ENCODE measurements at places on chromosomes 11 and 22.

DNA sequence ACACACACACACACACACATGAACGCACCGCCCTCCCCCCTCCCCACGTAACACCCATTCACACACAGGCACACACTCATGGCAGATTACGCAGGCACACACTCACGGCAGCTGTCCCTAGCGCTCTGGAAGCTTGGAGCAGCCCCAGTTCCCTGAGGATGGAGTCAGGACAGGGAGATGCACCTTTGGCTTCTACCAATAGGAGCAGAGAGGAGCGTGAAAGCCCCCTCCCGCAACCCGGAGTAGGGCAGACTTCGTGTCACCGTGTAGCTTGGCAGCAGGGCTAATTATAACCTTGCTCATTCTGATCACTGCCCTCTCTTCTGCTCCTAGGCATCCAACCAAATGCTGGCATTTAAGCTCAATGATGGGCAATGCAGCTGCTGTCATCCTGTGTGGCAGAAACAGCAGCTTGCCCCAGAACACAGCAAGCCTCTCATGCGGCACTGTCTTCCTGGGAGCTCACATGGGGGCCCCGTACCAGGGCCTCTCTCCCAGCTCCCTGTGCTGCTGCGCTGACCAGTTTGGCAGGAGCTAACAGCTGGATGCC lies 31.9 kb downstream of the ANKK1 start:
- DNase-seq = no peak

DNA sequence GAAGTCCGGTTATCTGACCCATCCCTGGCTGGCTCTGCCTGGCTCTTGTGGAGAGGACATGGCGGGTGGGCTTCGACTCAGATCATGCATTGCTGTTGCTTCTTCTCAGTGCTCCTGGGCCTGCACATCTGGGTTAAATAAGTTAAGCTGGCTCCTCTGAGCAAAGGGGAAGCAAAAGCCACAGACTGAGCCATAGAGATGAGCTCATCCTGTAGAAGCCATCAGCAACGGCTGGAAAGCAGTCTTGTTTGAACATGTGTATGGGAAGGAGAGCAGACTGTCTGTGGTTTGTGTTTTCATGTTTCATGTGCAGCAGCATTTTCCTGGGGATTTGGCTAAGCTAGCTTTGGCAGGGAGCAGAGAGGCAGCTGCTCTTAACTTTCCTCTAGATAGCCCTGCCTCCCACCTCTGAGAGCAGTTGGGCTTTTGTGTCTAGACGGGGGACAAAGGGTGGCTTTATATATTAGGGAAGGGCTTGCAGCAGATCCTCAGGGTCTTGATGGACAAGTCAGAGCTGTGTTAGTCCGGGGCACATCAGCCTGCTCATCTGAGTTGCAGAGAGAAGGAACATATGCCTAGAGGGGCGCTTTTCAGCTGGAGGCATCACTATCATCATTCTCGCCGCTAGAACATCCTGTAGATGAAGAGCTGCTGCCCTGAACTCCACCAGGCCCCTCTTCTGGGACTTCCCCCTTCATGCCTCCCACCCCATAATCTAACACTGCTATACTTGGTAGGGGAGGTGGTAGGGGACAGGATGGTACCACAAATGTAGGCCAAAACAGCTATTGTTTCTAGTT lies 14.9 kb downstream of the DCPS start:
- no peak for DNase-seq

DNA sequence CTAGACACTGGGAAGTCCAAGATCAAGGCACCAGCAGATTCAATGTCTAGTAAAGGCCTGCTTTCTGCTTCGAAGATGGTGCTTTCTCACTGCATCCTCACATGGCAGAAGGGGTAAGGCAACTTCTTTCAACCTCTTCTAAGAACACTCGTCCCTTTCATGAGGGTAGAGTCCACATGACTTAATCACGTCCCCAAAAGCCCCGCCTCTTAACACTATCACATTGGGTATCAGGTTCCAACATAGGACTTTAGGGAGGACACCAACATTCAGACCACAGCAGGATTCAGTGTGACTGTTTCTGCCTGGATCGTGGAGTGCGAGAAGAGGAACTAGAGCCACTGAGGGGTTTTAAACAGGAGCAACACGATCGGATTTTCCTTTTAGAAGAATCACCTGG lies 3.7 kb upstream of the TIRAP start:
- no peak for DNase-seq

- DNase-seq = no peak
These were observed 41.5 kb upstream of the CARD18 start for GRCh38 chr11:105181100-105181499.

DNA sequence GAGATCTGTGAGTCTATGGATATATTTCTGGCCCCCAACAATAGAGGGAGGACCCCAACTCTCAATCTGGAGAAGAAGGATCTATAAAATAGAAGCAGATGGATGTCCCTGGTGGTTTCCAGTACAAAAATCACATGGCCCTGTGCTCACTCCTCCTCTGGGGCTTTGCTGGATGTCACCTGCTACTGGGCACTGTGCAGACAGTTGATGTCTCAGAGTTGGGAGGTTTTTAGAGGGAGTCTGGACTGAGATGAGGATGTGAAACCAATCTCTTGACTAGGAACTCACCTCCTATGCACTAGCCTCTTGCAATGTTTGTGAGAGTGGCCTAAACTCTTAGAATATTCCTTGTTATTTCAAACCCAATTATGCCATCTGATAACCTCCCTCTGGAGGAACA lies 107.2 kb downstream of the SCN3B start:
- DNase-seq = no peak

- no peak for DNase-seq
These were observed 20.2 kb downstream of the PVALB start for GRCh38 chr22:36796552-36797175.

GRCh38 chr22:48075604-48076003 lies 1313.2 kb downstream of the TBC1D22A start:
- no peak for DNase-seq

- no peak for DNase-seq
These were observed 116.4 kb downstream of the BLID start for GRCh38 chr11:121999651-122000050.

GRCh38 chr11:113286009-113286408 lies 28.4 kb upstream of the TTC12 start:
- no peak for DNase-seq

DNA sequence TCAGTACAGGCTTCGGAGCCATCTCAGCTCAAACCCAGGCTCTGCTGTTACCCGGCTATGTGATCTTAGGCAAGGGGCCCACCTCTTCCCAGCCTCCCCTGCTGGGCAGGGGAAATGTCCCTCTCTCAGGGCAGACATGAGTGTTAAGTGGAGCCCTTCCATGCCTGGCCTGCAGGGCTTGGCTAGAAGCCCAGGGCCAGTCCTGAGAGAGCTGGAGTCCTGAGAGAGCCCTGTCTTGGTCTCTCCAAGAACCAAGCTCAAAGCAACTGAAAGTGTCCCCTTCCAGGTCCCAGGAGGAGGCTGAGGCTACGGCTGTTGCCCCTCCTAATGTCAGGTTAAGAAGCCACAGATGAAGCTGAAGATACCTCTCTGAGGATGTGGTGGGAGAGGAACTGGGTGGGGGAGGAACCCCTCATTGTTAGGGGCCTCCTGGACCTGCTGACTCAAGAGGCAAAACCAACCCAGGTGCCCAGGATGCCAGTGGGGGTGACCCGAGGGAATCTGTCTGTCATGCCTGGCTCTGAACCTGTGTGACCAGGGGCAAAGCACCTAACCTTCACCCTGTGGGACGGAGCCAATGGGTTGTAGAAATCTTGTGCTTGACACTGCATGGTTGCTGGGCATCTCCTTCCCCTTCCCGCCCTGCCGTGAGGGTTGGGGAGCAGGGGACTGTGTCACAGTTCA lies 4.2 kb downstream of the ZP1 start:
- DNase-seq = no peak

DNA sequence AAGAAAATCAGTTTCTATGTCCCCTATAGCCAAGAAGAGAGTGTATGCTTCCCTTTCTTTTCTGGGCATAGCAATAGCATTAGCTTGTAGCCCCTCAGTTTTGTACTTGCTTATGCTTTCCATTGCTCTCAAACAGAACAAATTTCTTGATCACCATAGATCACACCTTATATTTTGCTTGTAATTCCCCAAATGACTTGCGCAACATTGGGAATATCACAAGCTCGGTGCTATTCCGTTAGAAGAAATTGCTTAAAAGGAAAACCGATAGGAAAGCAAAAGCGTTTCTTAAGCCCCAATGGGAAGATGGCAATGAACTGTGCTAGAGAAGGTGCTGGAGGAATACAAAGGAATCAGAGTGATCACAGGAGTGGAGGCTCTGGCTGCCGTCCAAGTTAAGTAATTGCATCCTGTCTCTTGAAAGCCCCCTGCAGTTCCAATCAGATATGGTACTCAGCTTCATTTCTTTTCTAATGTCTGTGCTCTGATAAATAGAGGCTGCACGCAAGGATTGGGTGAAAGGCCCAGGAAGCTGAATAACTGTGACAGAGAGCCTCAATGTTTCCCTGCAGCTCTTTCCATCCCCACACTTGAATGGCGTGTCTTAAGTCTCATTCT lies 182.1 kb upstream of the KIRREL3 start:
- DNase-seq = no peak

DNA sequence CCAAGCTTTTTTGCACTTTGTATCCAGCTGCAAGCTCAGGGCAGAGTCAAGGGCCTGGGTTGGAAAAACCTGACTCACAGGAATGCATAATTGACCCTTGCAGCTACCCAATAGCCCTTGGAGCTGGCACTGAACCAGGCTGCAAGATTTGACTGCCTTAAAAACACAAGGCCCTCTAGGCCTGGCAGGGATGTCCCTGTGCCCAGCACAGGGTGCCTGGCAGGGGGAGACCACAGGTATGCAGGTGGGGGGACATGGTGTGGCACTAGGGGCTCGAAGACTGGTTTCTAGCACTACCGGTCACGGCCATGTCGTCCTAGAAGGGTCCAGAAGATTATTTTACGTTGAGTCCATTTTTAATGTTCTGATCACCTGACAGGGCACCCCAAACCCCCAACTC lies 30.2 kb downstream of the SBF1 start:
- DNase-seq = no peak

GRCh38 chr11:23278121-23278520 lies 417.8 kb upstream of the CCDC179 start:
- no peak for DNase-seq

- DNase-seq = no peak
These were observed 7.9 kb upstream of the CTSC start for GRCh38 chr11:88345408-88345807.

- no peak for DNase-seq
These were observed 16.9 kb downstream of the C22orf31 start for GRCh38 chr22:29044657-29045176.

DNA sequence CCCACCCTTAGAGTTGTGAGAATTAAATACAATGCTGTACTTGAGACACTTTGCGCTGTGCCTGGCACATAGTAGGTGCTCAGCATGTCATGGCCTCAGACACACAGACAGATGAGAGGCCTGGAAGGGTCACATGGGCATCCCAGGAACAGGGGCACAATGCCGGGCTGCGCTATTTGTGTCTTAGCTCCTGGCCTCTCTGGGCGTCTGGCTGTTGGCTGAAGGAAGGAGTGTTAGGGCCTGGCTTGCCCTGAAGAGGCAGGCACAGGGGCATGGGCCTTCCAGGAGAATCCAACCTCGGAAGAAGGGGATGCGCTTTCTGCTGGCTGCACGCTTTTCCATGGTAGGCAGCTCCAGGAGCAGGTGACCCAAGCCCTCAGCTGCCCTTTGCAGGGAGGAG lies 41.4 kb downstream of the ST14 start:
- DNase-seq = no peak

GRCh38 chr22:49046546-49047361 lies 780.9 kb downstream of the BRD1 start:
- DNase-seq = peak; percentile 90

- no peak for DNase-seq
These were observed 105.4 kb downstream of the FAM76B start for GRCh38 chr11:95684170-95684569.

GRCh38 chr11:116042146-116042545 lies 537.9 kb upstream of the CADM1 start:
- DNase-seq = no peak

DNA sequence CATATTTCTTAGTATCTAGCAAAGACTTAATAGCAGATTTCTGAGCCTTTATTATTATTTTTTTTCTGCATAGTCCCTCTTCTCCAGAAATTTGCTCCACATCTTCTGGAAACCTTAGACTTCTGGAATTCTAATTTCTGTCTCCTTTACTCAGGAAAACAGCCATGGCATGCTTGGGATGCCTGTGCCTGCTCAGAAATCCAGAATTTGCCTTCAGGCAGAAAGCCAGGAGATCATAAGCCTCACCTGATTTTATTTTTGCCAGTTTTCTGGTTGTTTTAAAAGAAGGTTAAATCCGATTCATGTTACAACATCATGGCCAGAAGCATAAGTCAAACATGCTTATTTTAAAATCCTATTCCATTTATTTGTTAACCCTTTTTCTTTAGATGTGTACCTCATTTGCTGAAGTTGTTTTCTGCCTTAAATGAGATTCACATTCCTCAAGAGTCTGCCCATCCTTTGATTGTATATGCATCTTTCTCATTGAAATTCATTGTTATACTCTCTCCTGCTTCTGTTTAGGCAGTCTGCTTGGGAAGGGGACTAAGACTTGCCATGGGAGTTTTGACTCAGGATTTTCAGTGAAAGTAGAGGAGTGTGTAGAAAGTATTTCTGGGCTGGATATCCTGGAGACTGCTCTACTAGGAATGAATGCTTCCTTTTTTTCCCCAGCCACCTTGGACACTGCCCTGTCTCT lies 37.1 kb downstream of the SIK2 start:
- no peak for DNase-seq

GRCh38 chr22:32837803-32838202 lies 36.3 kb downstream of the TIMP3 start:
- no peak for DNase-seq

GRCh38 chr11:131534611-131535010 lies 164.2 kb downstream of the NTM start:
- DNase-seq = no peak

- no peak for DNase-seq
These were observed 132.8 kb upstream of the RASSF10 start for GRCh38 chr11:12876340-12876739.

- DNase-seq = no peak
These were observed 138.9 kb downstream of the DDX10 start for GRCh38 chr11:108803776-108804175.

- no peak for DNase-seq
These were observed 3.8 kb downstream of the DGCR2 start for GRCh38 chr22:19118329-19118880.

All from WTC11 (cell line).